ENCODE measurements at places on chromosomes 11 and 22. TPM values are rescaled to one million over a fixed set of nuclear protein-coding genes. Genes with fewer than 3 reads are reported as not detected.

DNA sequence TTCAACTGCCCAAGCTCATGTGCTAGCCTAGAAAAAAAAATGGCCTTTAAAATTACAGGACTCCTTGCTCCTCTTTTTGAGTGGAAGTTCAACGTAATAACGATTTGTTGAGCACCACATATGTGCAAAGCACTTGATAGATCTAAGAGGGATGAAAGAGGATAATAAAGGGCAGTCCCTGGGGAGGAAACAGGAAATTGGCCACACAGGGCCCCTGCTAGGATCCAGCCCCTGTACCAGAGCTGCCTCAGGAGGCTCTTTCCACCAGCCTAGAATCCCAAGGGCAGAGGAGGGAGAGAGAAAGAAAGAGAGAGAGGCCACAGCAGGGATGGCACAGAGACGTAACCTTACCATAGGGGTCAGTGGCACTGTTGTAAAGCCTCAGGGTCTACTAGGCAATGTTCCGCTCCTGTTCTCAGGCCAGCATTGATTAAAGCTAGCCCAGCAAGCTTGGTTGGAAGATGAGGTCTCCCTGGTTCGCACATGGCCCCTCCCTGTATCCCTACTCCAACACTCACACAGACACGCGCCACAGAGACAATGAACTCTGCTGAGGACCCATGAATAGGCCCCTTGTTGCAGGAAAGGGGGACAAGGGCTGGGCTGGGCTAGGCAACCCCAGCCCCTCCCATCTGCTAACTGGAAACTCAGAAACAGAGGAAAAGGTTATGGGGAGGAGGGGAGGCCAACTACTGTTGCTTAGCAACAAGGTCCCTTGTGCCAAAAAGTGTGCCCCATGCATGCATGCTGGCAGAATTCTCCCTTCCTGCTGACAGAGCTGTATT, at the start of gene TMPRSS5:
Gene TMPRSS5, minus strand, starts transcription at position 438 of the 785 bp plus-strand sequence. Its CDS starts 84 bp downstream, at position 354.
- DNase-seq: no peak
- H3K36me3 ChIP-seq: no peaks in the 10 kb centered on the region
- no peak within 1 kb of the TSS for H3K27ac ChIP-seq
- H3K4me3 ChIP-seq: no peak within 1 kb of the TSS
- no peaks in the 10 kb centered on the region for H3K27me3 ChIP-seq
- H3K4me1 ChIP-seq: no peaks in the 10 kb centered on the region

DNA sequence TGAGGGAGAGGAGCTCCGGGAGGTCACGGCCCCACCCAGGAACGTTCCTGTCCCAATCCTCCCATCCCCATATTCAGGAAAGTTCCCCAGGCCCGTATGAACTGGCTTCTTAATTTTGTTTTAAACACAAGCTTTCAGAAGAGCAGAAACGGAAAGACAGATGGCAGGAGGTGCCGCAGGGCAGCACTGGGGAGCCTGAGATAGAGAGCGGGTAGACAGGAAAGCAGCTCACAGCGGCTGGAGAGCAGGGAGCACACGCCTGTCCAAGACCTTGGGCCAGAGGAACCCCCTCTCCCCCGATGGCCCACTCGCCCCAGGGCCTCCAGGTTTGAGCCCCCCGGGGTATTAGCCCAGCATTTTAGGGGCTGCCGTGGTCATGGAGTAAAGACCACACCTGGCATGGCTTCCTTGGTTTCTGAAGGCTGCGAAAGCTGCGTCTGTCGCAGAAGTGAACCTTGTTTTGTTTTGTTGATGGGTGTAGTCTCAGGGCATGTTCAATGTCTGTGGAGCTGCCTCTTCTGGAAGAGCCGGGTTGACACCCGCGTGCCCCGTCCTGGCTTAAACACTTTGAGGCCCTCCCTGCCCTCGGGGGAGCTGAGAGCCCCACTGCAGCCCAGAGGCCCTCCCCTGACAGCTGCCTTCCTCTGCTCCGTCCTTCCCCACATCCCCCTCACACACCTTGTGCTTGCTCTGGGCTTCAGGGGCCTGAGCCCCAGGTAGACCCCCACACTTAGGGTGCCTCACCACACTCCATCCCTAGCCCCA, 17.9 kb upstream of the KCNQ1OT1 start:
- H3K4me1 ChIP-seq: no peaks in the 10 kb centered on the region
- no peak overlapping the region for H3K4me3 ChIP-seq
- H3K36me3 ChIP-seq: no peaks in the 10 kb centered on the region
- H3K27ac ChIP-seq: no peak overlapping the region
- DNase-seq: no peak

DNA sequence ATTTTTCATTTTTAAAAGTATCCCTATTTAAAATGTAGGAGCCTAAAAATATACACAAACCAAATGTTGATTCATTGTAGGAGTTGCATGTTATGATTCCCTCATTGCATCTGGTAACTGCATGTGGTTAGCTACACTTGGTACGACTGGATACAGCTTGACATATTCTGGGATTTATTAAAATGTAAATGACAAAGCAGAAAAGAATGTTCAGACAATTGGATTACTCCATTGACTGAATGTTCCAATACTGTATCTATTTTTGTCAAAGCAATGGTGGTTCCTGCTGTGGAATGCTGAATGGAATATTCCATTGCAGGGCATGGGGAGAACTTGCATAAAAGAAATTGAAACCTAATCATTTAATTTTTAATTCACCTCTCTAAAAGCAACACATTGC, 30.8 kb downstream of the BLID start:
- DNase-seq: peak; percentile 89
- peaks cover 37% of the 10 kb centered on the region for H3K36me3 ChIP-seq
- H3K27me3 ChIP-seq: no peaks in the 10 kb centered on the region
- peak overlapping the region; percentile 2 for H3K4me3 ChIP-seq

- H3K4me3 ChIP-seq: no peak overlapping the region
- H3K4me1 ChIP-seq: no peaks in the 10 kb centered on the region
- no peak overlapping the region for H3K27ac ChIP-seq
- no peaks in the 10 kb centered on the region for H3K36me3 ChIP-seq
These were observed 15.9 kb downstream of the KCNQ1 start for GRCh38 chr11:2460540-2461252.

- H3K4me1 ChIP-seq: peaks cover 50% of the 10 kb centered on the region
- no peaks in the 10 kb centered on the region for H3K36me3 ChIP-seq
- no peaks in the 10 kb centered on the region for H3K27me3 ChIP-seq
- peak within 1 kb of the TSS; percentile 24 for H3K27ac ChIP-seq
- H3K4me3 ChIP-seq: no peak within 1 kb of the TSS
These were observed at the start of gene MMP1 for GRCh38 chr11:102798012-102798746. TSS of gene MMP1 (minus strand) at chr11:102798160. CDS start at chr11:102798092, 68 bp downstream.

- no peaks in the 10 kb centered on the region for H3K27me3 ChIP-seq
- H3K27ac ChIP-seq: no peak overlapping the region
- no peak overlapping the region for H3K4me3 ChIP-seq
These were observed 103.8 kb downstream of the GRIK4 start for GRCh38 chr11:120615391-120615790.

- H3K27ac ChIP-seq: no peak overlapping the region
- H3K4me1 ChIP-seq: peaks cover 20% of the 10 kb centered on the region
- peaks cover 13% of the 10 kb centered on the region for H3K27me3 ChIP-seq
- H3K4me3 ChIP-seq: no peak overlapping the region
- DNase-seq: no peak
- H3K36me3 ChIP-seq: no peaks in the 10 kb centered on the region
These were observed 5.6 kb downstream of the TMA7B start for GRCh38 chr22:39965748-39966147.

NXPE2 gene
- total RNA-seq: not detected

STX3 gene
- total RNA-seq: 10.5 TPM

CCDC188 gene
- total RNA-seq: 1.8 TPM
